ENCODE measurements at places on chromosomes 11 and 22.

DNA sequence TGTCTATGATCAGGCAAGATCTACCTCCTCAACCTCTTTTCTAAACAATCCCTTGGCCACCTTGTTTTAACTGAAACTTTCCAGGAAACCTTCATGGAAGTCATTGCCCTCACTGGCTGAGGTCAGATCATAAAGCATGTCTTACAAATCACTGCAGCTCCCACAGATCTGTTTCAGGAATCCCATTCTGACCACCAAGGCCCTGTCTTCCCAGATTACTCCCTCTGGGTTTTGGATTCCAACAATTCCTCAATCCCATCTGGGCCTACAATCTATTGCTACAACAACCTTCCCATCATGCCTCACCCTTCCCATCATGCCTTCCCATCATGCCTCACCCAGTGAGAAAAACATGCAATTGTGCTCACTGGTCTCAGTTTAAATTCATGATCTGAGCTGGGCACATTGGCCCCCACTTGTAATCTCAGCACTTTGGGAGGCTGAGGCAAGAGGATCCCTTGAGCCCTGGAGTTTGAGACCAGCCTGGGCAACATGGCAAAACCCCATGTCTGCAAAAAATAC is 15.9 kb downstream of the ADAMTS15 start:
- no peak for DNase-seq

DNA sequence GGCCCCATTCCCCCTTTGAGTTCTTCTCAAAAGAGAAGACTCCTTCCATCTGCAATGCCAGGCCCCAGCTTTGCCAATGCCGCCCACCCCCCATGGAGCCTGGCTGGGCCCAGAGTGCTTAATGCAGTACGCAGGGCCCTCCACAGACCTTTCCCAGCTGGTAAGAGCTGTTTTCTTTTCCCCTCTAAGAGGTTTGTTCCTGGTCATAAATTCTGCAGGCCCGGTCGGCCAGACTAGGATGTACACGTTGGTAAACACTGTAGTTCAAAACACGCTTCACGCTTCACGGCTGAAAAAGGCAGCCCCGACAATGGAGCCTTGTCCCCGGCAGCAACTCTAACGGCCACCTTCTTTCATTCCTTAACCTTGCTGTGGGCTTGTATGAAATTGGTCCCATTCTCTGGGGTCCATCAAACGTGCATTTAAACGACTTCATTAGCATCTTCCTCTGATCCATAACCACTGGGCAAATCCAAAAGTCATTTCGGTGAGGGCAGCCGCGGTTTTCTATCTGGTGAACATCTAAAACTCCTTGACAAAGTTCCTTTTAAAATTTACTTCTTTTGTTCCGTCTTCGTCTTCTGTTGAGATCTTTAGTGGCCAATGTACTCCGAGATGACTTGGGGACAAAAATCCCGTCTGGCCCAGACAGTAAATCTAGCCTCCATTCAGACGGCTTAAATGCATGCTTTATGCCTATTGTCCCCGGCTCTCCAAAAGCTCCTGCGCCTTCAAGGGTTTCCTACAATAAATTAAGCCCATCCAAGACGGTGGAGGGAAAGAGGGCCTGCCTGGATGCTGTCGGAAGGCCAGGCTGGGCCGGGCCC is 60.0 kb upstream of the MYEOV start:
- no peak for DNase-seq

GRCh38 chr11:78085972-78086371 is 6.3 kb upstream of the NDUFC2 start:
- DNase-seq = no peak

GRCh38 chr22:29225422-29226090 is 19.9 kb downstream of the EMID1 start:
- DNase-seq = no peak

DNA sequence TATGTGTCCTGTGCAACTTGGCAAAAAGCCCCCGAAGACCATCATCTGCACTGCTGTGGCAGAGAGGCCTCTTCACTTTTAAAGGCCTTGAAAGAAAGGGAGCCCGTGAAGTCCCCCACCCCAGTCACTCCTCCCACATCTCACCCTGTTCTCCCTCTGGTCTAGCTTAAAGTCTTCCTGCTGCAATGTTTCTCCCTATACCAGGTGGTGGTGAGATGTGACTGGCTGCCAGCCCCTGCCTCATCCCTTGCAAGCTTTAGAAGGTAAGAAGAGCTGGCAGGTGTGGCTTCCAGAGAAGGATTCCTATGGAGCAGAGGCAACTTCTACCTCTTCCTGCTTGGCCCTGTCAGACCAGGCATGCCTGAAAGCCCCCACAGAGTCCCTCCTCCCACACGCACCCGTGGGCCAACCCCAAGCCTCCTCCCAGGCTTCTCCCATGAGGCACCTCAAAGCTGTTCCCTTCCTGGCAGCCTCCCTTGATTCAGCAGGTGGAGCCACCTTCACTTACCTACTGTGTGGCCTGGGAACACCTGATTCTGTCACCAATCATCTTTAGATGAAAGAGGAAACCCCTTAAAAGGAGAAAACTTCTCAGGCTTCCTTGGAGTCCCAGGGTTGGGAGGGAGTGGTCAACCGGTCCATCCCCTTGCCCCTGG is 4.0 kb upstream of the TRIM29 start:
- DNase-seq = no peak

- no peak for DNase-seq
Measured at GRCh38 chr11:134275534-134276395, at the start of gene GLB1L3. Gene GLB1L3, plus strand, starts transcription at chr11:134276379. Its CDS starts 362 bp downstream, at chr11:134276741.

DNA sequence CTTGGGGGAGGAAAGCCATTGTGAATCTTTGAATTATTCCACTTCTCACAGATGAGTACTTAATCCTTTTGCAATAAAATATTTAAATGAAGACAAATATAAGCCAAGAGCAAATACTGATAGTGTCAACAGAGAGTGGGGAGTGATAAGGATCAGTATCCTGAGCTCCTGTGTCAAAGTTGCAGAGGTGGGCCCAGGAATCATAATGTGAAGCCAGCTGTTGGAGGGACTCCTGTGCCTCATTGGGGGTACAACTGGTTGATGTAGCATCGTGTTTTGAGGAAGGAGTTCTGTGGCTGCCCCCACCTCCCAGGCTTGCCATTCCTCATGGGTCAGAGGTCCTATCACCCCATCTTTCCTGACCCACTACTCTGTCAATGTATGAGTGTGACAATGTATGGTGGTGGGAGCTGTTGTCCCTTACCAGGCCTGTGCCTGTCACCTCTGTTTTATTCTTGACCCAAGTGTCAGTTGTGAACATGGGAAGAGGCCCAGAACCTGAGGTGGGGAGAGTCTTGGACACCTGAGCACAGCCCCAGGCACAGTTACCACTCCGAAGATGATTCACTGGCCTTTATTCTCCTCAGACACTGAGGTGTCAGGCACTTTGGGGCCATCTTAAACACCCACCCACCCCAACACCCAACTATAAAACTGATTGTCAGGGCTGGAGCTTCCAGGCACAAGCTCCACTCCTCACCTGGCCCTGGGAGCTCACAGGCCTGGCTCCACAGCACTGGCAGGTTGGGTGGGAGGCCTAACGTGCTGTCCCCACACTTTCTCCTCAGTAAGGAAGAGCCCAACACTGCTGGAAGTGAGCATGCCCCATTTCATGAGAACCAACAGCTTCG is 38.4 kb downstream of the KCNQ1OT1 start:
- DNase-seq = no peak

DNA sequence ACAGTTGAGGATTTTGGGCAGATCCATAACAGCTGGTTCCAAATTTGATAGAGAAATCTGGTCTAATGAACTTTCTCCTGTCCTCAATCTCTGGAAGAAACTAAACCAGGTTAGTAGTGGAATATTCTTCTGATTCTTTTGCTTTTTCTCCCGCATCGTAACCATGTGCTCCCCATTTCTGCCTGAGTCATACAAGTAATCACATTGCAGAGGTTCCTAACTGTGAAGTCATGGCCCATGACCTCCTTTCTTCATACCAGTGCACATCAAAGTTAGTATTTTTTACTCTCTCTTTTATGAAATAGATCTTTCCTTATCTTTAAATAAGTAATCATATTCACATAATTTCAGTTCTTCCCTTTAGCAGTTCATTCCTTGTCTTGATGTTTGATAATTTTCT is 249.0 kb downstream of the DYNC2H1 start:
- no peak for DNase-seq

DNA sequence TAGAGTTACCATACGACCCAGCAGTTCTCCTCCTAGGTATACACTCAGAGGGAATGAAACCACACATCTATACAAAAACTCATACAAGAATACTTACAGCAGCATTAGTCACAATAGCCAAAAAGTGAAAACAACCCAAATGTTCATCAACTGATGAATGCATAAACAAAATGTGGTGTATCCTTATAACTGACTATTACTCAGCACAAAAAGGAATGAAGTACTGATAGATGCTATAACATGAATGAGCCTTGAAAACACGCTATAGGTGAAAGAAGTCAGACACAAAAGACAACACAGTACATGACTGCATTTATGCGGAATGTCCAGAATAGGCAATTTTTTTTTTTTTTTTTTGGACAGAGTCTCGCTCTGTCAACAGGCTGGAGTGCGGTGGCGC is 23.1 kb downstream of the NCAPD3 start:
- no peak for DNase-seq

GRCh38 chr11:69427906-69428880 is 53.3 kb upstream of the LINC01488 start:
- DNase-seq = no peak

- DNase-seq = peak; percentile 70
Measured at GRCh38 chr11:63919267-63920125, 2.5 kb upstream of the RCOR2 start.

- DNase-seq = no peak
Measured at GRCh38 chr22:28438183-28438768, 241.4 kb downstream of the TTC28 start.

- no peak for DNase-seq
Measured at GRCh38 chr11:88507771-88508417, 170.4 kb upstream of the CTSC start.

DNA sequence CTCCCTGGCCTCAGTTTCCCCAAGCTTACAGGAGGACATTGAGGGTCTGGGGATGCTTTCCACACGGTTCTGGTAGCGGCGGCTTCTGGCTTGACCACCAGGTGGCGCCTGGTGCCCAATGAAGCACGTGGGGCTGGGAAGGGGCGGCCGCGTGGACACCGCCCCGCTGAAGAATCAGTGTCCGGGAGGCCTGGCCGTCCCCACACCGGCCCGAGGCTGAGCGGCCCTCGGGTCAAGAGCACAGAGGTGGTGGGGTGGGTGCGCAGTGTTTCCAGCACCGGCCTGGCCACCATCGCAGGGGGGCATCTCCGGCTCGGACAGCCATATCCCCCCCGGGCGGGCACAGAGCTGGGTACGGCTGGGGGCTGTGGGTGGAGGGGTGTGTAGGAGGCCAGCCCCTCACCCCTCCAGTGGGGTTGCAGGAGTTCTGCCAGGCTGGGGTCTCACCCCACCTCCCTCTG is 27.8 kb upstream of the PPARA start:
- peak; percentile 46 for DNase-seq

GRCh38 chr11:100939571-100939970 is 190.0 kb downstream of the PGR start:
- DNase-seq = no peak

DNA sequence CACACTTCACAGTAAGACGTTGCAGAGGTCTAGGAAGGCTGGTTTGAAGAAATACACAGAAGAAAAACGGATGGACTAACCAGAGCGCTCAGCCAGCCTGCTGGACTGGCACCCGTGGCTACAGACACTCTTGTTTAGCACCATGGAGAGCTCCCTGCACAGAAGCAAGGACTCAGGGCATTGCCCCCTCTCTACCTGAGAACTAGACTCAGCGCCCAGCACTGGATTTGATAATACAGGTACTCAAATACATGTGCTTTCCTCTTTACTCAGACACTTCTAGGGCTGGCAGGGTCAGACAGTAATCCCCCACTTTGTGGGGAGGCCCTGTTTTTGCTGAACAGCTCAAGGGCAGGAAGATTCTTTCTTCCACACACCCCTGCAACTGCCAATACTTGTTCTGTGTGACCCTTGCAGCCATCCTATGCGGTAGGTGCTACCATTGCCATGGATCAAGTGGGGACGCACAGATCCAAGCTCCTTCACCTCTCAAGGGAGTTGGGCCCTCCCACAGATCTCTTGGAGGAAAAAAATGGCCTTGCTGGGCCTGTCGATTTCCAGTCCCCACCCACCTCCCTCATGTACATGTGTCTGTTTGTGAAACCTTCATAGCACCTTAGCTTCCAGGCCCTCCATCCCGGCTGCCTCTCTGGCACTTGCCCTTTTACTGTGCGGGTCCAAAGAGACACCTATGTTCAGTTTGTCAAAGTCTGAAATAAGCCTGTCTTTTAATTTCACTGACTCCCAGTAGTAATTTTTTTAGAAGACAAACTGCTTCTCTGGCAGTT is 5.1 kb upstream of the P2RX6 start:
- DNase-seq = no peak

DNA sequence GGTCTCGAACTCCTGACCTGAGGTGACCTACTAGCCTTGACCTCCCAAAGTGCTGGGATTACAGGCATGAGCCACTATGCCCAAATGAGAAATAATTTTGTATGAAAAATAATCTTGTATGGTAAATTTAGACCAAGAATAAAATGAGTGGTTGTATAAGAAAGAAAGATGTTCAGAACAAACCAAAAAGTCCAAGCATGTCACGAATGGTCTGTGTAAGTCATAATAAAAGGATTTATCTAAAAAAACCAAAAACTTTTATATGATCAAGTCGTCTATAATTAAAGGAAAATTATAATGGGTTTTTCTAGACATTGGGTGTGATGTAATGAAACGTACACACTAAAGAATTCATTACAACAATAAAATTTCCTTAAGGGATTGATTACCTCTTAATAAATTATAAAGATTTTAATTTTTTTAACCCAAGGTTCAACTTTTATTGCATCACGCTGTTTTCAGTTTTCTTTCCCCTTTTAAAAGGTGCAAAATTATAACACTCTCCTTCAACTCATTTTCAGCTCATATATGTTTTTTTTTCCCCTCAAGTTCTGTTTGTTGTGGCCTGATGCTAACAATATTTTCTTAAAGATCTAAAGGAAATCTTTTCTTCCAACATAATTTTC is 8.9 kb upstream of the AQP11 start:
- no peak for DNase-seq

DNA sequence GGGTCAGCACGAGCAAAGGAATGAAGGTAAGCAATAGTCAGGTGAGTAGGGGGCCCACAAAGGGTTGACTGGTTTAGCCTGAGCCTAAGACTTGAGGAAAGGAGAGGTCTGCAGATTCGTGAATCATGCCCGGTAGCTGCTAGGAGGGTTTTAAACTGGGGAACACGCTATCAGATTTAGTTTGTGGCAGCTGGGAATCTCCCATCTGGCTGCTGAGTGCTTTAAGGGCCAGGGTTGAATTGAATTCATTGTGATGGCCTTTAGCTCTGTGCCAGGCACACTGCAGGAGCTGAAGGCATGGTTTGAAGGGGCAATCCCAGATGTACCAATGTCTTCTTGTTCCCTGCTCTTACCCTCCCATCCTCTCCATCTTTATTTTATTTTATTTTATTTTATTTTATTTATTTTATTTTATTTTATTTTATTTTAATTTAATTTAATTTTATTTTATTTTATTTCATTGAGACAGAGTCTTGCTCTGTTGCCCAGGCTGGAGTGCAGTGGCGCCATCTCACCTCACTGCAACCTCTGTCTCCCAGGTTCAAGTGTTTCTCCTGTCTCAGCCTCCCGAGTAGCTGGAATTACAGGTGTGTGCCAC is 1.9 kb upstream of the NECTIN1 start:
- no peak for DNase-seq

All from C1 segment of cervical spinal cord (tissue), 14 donors.